ENCODE measurements at places on chromosomes 11 and 22.

DNA sequence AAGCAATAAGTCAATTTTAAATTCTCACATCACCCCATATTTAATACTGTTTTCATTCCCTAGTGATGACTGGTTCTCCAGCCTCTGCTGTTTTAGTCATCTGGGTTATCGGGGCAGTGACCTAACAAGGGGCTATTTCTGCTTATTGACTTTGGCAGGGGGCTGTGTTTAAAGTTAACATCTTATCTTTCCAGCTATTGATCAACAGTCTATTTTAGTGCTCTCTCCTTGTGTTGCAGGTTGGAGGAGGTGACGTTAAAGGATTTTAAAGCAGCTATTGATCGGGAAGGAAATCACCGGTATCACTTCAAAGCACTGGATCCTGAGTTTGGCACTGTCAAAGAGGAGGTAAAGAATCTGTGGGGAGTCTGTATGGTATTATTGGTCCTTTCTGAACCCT, 7.7 kb upstream of the DLAT start:
- DNase-seq, result no peak

DNA sequence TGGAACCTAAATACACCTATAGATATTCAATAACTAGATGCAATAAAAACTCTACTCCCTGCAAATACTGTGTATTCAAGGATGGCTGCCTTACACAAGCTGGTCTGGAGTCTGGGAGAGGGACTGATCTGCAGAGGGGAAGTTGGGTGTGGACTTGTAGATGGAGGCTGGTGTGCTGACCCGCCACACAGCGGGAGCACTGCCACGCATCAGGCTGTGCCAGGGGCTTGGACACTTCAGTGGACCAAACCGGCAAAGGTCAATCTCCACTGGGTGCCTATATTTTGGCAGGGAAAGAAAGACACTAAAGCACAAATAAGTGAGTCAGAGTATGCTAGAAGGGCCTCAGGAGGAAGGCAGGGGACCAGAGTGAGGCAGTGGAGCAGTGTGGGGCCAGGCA, 2.1 kb upstream of the SHANK3 start:
- no peak for DNase-seq

DNA sequence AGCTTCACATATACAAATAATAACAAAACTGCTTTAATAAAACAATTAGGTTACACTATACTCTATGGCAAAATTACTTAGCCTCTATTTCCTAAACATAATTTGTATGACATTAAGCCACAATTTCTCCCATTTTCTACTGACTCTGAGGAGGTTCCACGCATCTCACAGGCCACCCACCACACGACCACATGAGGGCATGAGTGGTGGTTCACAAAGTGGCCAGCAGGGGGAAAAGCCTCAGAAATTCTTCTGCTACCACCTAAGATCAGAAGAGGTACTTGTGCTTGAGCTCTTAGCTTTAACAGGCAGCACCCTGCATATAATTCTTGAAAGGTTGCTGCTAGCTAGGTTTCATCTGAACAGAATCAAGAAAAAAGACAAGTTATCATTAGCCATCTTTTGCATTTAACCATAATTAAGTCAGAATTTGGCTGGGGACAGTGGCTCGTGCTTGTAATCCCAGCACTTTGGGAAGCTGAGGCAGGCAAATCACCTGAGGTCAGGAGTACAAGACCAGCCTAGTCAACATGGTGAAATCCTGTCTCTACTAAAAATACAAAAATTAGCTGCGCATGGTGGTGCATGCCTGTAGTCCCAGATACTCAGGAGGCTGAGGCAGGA, 7.7 kb downstream of the LPXN start:
- DNase-seq, result peak; percentile 64

GRCh38 chr11:122743949-122744348, 88.4 kb downstream of the UBASH3B start:
- peak; percentile 65 for DNase-seq

DNA sequence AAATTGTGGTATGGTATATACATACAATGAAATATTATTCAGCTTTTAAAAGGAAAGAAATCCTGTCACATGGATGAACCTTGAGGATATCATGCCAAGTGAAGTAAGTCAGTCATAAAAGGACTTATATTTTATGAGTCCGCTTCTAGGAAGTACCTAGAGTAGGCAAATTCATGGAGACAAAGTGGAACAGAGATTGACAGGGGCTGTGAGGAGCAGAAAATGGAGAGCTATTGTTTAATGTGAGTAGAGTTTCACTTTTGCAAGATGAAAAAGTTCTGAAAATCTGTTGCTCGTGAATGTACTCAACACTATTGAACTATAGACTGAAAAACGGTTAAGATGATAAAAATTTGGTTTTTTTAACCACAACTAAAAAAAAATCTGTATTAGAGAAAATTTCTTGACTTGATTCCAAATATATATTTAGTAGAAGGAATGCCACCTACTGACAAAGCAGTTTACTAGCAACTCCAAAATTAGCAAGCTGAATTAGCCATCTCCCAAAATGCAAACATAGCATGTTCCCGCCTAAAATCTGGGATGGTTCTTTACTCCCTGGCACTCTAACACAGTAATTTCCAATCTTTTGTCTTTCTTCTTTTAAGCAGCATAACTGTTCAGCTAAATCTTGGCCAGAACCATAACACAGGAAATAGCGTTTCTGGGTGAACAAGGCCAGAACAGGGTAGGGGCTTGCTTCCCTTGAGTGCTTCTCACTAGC, 1.5 kb downstream of the UFD1 start:
- DNase-seq, result no peak

GRCh38 chr22:40621309-40622151, 15.0 kb downstream of the MRTFA start:
- DNase-seq, result no peak

DNA sequence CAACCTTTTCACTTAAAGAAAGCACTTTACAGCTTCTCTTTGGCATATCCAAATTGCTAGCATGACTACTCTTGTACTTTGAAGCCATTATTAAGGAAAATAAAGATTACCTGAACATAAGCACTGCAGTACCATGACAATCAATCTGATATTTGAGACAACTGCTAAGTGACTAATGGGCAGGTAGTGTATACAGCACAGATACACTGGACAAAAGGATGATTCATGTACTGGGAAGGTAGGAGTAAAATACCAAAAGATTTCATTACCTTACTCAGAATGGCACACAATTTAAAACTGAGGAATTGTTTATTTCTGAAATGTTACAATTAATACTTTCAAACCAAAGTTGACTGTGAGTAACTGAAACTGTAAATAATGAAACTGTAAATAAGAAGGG, 1054.3 kb upstream of the TENM4 start:
- DNase-seq, result no peak

DNA sequence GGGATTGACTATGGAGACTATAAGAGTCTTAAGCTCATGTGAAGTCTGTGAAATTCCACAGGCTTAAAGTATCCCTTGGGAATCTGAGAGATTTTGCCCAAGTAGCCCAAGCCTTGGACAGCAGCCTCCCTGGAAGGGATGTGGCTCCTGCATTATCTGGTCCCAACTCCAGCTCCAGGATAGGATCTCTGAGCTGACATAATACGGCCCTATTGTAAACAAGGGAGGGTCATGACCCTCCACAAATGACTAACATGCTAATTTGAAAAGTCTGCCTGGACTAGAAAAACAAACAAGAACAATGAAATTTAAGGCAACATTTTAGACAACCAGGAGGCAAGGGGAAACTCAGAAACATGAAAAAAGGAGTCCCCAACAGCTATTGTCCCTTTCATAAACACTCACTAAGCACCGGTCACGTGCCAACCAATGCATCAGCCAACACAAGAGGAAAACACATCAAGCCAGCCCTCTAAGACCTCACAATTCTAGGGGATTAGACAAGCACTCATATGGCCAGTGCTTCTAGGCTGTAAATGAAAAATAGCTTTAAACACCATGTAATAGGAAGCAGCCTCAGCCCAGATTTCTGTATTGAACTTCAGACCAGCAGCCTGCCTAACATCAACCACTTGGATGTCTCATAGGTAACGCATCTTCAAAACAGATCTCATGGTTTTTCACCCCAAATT, 101.2 kb upstream of the TIMP3 start:
- DNase-seq, result no peak

GRCh38 chr11:128841461-128842072, 25.5 kb downstream of the KCNJ1 start:
- no peak for DNase-seq

DNA sequence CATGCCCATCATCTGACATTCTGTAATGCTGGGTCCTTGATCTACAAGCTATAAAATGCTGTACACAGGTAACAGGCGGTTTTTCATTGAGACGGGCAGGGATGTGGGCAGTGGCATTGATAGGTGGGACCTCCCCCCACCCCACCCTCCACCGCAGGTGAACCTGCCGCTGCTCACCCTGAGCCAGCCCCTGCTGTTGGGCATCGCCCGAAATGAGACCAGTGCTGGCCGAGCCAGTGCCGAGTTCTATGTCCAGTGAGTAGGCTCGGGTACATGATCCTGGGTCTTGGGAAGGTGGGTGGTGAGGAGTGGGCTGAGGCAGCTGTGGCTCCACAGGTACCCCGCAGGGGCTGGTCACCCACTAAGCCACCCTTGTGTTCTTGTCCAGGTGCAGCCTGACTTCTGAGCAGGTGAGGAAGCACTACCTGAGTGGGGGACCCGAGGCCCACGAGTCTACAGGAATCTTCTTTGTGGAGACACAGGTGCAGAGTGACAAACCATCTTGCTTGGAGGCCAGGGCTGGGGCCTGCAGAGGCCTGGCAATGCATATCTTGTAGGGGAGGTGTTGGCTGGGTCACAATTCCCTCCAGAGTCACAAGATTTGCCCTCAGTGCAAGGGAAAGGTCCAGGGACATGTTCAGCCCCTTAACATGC, 1.1 kb upstream of the DNAJC4 start:
- DNase-seq, result no peak

- no peak for DNase-seq
These were observed 7.9 kb upstream of the KLHDC7B start for GRCh38 chr22:50537765-50538164.

GRCh38 chr11:43959321-43959995, 17.0 kb downstream of the C11orf96 start:
- no peak for DNase-seq

DNA sequence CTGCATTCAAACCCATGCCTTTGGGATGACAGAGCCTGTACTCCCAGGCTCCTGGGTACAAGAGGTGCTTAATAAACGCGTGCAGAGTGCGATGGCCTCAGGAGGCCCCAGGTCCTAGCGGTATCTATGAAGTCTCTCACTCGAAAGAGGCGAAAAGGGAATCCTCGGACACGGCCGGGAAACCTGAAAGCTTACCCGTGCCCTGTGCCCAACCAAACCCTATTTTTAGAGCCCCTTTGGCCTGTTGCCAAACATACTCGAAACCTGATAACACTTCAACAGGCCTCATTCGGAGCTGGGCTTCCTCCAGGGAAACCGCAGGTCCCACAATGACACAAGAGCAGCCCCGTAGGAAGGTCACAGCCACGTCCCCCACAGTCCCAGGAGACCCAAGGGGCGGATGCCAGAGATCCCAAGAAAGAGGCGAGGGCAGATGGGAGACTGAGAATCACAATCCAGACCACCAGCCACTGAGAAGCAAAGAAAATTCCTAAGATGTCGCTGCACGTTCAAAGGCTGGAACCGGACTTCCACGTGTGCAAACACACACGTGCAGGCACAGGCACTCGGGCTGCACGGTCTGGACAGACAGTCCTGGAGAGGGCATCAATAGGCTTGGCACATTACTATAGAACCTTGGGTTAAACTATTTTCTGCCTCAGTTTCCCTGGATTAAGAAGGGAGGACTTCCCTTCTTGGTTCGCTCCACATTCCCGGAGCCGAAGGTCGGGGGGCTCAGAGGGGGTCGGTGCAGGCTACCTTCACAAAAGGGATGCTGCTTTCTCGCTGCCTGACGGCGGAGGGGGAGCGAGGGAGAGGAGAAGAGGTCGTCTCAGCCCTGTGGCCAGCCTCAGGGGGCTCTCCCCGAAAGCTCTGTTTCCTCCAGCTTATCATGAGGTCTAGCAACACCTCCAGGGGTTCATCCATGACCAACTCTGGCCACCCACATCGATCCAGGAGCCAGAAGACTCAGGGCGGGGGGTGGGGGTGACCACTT, 8.2 kb downstream of the PDGFB start:
- peak; percentile 22 for DNase-seq

DNA sequence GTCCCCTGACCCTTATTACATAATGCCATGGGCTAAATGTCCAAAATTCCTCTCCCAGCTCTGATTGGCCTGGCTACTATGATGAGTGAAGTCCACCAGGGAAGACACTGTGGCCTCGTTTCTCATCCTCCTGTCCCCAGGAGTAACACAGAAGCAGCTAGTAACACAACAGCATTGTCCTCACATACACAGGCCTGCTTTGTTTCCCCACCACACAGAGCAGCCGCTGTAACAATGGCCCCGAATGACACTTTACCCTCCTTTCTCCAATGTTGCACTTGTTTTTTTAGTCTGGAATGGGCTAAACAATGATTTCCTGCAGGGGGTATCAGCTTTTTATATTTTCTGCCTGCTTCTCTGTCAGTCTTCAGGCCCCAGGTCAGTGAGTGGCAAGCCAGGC, at the start of gene PRR5L:
Gene PRR5L, plus strand, starts transcription at position 363 of the 400 bp plus-strand sequence. CDS start 104,834 bp downstream, outside the sequence.
- DNase-seq, result no peak

DNA sequence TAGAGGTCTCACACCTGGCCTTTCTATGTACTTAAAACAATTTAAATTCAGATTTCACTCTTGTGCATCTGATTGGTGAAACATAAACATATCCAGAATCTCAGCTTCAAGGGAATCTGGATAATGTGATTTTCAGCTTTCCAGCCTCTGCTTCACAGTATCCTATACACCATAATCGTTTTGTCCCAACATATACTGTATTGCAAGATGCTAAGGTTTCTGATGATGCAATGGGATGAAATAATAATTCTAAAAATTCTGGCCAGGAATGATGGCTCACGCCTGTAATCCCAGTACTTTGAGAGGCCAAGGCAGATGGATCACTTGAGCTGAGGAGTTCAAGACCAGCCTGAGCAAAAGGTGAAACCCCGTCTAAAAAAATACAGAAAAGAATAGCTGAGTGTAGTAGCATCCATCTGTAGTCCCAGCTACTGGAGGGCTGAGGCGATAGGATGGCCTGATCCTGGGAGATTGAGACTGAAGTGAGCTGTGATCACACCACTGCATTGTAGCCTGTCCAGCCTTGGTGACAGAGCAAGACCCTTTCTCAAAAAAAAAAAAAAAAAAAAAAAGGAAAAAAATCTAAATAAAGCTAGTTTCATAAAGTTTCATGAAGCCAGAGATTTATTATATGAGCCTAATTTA, 41.0 kb upstream of the CTSC start:
- no peak for DNase-seq

- DNase-seq, result no peak
These were observed 80.7 kb upstream of the PPARA start for GRCh38 chr22:46069521-46070214.

Data from activated effector memory CD4-positive, alpha-beta T cell treated with Interleukin-2 at 50 U/mL for 16 hours (primary cell).